Omental fat pad (tissue), 4 donors: ENCODE measurements at places on chromosomes 1 and 21. TPM values are rescaled to one million over a fixed set of nuclear protein-coding genes. Genes with fewer than 3 reads are reported as not detected.

DNA sequence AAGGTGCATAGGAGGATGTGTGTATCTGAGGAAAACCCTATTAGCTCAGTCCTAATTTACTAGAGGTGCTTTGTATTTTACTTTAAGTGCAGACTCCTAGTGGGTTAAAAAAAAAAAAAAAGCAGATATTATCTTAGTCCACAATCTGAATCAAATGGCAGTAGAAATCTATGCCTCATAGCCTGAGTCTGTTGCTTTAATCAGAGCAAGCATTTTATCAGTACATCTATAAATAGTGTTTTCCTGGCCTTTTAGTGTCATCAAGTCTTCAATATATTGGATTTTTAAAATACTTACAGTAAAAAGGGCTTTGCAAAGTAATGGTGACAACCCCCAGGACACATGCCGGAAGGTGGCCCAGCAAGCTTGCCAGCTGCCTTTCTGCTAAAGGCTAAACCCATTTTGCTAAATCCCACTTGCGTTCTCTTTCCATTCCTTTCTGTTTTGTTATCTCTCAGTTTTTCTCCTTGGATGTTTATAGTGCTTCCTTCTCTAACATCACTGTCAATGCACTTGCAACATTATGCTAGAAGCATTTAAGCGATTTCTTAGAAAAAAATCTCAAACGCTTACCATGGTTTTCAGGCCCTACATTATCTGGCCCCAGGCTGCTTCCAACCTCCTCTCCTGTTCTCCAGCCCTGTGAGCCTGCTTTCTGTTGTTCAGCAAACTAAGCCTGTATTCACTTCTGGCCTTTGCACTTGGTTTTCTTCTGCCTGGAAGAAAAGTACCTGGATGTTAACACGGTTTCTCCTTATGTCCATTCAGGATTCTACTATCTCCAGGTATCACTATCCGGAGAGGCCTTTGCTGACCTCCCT lies 206.3 kb downstream of the PDE4B start:
- no peak for DNase-seq

DNA sequence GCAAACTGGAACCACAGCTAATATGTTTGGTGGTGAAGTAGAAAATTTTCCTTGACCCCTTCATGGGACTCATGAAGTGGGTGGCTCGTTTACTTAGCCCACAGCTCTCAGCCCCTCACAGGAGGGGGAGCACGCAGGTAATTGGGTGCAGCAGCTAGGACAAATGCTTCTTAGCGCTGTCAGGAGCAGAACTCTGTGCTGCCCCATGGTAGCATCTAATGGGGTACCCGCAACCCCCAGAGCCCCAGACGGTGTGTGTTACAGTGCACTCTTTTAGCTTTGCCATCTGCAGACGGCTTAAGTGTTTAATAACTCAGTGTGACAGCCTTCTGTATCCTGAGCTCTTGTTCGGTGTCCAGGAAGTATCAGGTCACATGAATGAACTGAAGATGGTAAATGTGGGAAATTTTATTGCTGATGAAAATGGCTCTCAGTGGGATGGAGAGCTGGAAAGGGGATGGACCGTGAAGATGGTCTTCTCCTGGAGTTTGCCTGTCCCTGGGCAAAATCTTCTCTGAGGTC lies 189.6 kb upstream of the ZRANB2 start:
- DNase-seq: no peak

KLHDC8A gene
- total RNA-seq: not detected

- no peak for DNase-seq
Observed at GRCh38 chr1:88462488-88463261, 221.4 kb upstream of the PKN2 start.

DNA sequence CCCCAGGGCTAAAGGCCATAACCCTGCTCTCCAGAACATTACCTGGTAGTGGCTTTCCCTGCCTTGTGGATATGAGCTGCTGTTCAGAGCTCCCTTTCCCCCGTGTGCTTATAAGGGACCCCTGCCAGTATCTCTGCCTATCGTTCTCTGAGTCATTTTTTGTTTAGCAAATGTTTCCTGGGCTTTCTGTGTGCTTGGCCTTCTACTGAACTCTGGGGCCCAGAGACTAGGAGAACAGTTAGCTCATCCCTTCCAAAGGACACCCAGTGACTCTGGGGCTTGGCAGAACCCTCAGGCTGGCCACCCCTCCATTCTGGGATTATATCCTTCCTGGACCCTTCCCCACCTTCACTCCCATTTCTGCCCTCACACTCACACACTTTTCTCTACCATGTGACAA lies 80.8 kb upstream of the POU3F1 start:
- DNase-seq: no peak

DNA sequence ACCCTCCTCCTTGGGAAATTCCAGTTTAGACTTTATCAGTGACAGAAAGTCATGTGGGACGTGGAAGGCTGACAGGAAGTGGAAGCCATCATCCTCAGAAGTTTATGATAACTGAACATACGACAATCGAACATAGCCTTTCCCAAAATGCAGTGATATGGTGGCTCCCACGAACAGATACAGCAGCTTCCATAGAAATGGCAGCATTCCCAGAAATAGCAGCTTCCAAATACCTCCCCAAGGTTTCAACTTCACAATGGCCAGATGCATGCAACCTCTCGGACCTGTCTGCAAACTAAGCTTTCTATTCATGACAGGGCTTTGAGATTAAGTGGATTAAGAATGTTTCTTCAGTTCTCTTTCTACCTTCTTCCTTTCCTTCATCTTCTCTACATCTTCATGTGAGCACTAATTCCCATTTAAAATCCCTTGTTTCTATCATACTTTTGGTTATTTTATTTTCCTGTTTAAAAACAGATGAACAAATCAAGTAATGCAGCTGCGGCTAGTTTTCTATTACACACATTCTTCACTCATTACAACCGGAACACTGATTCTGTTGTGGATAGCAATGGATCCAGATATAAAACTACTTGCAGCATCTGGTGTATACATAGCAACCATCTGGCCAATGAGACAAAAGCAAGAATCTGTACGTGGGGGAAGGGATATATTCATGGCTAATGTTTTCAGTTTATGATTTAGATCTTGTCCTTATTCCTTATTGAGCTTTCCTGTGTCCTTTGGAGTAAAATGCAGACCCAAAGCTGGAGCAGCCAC lies 304.8 kb downstream of the BRINP3 start:
- no peak for DNase-seq

DNA sequence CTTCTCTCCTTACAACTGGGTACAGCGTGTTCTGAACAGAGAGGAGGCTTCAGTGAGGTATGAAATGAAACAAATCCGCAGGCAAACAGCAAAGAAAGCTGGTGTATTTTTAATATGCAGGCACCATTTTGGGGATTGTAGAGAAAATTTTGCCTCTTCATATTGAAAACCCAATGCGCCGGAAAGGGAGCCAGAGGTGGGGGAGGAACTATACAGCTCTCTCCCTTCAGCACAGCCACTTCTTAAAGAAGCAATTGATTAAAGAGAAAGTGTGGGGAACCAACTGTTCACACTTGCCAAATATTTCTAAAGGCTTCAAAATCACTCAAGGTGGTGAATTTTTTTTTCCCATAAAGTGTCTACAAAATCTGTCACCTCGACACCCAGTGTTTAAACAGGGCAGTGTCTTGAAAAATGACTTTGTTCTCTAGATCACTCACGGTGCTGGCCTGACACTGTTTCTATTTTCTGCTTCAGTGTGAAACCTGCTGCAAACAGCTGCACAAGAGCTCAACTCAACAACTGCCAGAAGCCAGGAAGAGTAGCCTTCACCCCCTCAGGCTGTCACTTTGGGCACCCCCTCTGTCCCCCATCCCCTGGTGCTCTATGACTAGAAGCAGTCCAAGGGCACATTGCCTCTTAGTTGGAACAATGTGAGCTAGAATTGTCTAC lies 123.8 kb upstream of the CTTNBP2NL start:
- no peak for DNase-seq

DNA sequence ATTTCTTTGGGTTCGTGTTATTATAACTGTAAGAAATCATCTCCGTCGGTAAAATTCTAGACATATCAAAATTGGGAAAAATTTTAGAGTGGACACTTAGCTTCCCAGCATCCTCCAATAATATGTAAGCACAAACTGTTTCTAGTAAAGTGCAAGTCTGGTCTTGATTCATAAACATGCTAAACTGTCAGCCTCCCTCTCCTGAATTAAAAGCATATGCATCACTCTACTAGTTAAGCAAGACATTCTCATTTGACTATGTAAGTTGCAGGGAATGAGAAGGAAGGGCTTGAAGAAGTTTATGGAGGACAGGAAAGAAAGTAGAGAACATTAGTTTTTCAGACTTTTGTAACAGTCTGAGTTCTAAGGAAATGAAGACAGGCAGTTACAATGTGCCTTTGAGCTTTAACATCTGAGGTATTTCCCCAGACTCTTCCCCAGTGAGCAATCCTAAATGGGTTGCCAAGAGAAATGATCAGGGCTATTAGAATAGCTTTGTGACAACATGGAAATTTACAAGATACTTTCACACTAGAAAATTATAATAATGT lies 90.0 kb downstream of the TYW3 start:
- no peak for DNase-seq

- DNase-seq: no peak
Observed at GRCh38 chr1:23567629-23567995, 8.3 kb upstream of the ID3 start.

LORICRIN gene
- total RNA-seq: not detected

DNA sequence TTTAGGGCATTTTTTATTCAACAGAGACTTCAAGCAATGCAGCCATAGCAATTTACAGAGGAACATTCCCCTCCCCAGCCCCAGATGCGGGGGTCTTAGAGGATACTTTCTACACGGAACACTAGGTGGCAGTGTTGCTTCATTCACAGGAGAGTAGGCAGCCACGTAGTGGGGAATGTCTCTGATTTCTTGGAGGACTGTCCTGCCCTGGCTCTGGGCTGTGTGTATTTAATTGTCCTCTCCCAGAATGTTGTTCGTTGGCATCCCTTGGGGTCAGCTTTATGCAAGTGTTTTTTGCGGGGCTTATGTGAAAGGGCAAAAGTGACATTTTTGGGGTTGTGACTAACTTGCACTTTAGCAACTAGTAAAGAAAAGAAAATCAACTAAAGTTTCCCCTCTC lies 96.9 kb downstream of the PAPPA2 start:
- no peak for DNase-seq

DNA sequence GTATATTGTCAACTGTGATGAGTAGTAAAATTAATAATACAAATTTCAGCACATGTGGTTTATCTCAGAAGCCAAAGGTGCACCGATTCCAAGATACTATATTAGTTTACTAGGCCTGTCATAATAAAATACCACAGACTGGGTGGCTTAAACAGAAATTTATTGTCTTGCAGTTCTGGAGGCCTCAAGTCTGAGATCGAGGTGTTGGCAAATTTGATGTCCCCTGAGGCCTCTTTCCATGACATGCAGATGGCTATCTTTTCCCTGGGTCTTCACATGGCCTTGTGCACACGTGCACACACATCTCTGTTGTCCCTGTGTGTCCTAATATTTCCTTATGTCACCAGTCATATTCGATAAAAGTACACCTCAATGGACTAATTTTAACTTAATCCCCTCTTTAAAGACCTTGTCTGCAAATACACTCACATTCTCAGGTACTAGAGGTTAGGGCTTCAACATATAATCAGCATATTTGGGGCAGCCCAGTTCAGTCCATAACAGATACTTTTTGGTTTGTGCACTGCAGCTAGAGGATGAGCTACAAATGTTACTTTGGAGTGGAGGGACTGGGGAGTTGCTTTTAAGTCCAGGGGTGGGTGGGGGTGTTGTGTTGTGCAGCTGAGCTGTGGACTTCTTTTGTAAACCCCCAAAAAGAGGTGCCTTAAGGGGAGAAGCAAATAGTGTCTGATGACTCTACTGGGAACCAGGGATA lies 21.4 kb downstream of the TSNAX start:
- DNase-seq: no peak

DNA sequence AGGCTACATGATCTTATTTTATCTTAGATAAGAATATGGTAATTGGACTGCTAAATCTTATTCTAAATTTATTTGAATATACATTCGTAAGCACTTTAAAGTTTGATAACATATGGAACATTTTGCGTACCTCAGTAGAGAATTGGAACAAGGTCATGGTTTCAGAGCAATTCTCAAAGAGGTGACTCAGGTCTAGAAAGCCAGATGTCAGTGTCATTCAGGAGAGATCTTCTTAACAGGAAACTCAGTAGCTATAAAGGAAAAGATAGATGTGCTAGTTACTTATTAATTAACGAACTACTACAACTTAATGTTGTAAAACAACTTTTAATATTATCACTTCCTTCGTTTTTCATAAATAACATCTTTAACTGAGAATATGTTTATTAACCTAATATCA lies 142.5 kb downstream of the USP25 start:
- no peak for DNase-seq

CLDN14 gene
- not detected for total RNA-seq

CLDN17 gene
- total RNA-seq: not detected

ANGPTL7 gene
- 11.0 TPM for total RNA-seq
